ENCODE measurements at places on chromosomes 12 and 14.

DNA sequence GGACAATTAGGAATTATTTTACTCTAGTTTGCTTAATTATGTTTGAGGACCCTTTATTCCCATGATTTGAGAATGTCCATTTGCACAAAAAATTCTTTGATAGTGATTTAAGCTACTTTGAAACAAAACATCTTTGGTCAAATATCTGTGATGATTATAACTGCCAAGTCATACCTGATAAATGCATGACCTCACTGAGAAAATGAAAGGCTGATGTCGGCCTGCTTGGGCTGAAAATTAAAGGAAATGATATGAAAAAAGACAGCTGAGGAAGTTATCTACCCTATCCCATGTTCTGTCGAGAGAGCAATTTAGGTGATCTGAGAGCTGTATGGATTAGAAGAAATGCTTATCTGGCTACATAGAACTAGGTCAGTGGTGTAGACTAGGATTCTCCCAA lies 43.6 kb downstream of the ATL1 start:
- no peak for DNase-seq

DNA sequence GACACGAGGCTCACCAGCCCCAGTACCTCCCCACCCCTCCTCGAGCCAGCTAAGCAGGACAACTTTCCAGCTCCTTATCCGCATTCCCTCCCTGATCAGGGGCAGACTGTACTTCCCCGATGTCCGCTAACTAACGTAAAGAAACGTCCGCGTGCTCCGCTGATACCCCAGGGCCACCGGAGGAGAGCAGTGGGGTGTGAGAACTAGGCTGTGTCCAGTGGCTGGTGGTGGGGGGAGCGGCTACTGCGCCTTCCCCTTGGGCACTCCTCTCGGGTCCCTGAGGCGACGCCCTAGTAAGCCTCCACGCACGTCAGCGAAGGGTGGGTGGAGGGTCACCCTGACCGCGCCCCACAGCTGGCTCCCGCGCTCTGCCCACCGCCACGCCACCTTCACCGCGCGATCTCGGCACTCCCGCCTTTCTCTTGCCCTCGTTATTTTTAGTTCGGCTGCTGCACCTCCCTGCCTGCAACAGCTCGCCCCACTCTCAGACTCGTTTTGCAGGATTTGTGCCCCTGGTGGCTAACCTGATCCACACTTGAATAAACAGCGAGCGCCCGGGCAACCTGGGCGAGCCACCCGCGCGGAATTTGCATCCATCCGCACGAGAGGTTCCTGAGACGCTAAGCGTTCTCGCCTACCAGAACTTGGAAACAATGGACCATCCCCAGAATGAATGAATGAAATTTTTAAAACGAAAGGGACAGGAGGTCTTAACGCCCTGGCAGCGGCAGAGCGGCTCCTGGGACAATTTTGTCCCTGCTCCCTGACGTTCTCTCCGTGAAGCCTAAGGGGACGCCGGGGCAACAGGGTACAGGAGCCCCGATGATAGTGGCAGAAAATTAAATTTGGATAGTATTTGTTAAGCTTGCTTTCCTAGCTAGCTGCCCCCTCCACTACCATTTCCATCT lies 6.9 kb upstream of the BMP4 start:
- DNase-seq: no peak

DNA sequence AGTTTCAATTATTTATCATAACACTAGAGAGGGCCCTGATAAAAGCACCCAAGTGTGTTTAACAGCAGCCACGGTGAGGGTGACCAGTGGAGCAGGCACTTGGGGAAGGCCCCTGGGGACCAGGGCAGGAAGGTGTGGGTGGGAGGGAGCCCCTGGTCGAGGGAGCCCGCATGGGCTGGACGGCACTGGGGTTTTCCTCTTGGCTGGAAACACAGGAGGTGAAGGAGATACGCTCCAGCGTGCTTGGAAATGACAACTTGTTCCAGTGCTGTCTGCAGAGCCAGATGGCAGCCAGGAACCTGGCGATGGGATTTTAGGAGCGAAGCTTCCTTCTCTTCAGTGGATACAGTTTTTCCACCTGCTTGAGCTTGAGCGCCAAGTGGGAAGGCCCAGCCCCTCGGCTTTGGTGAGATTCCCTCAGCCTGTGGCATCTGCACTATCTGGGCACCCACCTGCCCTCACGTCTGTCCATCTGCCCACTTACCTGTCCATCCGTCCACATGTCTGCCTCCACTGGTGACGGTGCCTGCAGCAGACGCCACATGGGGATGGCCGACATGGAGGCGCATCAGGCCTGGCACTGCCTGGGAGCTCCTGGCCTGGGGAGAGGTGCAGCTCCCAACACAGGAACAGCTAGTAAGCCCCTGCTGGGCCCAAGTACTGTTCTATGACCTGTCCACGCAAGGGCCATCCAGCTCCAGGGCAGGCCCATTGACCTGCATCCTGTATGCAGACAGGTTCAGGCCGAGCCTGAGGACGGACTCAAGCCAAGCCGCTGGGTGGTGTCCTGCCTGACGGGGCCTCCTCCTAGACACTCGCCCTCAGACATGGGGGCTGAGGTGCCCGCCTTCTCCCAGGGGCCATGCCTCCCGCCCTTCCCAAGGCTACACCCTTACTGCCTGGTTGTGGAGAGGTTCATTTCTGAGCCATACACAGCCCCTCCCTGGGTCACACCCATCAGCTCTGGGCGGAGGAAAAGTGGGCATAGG lies 192.2 kb upstream of the C14orf180 start:
- no peak for DNase-seq

DNA sequence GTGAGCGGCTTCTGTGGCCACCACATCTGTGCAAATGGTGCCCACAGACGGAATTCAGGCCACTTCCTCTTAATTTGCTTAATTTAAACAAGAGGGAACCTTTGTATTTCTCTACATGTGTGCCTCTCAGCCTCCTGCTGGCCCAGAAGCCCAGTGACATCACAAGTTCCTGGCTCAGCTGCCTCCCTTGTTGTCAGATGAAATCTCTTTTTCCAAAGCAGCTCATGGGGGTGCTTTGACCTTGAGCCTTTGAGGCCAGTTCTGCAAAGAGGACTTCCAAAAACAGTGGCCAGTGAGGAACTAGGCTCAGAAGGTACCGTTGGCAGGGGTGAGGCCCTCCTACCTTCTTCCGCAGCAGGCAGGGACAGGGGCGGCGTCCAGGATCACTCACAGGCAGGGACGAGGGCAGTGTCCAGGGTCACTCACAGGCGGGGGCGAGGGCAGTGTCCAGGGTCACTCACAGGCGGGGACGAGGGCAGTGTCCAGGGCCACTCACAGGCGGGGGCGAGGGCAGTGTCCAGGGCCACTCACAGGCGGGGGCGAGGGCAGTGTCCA lies 35.0 kb upstream of the GALNT9 start:
- no peak for DNase-seq

DNA sequence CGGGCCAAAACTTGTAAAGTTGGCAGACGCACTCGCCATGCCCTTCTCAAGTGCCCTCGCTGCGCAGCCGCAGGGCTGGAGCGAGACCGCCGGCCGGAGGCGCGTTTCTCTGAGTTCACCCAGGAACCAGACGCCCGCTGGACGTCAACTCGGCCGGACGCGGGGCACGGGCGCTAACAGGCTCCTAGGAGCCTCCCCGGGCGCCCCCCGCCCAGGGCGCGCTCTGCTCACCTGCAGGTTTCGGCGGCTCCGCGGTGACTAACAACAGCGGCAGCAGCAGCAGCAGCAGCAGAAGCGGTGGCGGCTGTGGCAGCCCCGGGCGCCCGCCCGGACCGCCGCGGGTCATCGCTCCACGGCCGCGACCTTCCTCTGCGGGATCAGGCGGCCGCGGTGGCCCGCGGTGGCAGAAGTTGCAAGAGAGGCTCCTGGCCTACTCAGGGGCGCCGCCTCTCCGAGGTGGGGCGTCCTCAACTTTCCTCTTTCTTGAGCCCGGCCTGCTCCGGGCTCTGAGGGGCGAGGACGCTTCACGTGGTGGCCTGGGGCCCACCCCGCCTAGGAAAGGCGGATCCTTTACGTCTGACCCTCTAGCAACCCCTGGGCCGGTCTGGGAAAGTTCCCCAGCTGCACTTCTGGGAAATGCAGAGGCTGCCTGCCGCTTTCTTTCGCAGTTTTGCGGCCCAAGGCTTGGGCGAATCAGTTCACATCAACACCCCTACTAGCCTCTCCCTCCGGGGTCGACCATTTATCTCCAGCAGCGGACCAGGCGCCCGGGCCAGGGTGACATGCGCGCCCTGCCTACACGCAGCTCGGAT lies at the start of gene PLBD1:
TSS of gene PLBD1 (minus strand) at position 533 of the 812 bp plus-strand sequence. CDS start at position 346, 187 bp downstream.
- no peak for DNase-seq

DNA sequence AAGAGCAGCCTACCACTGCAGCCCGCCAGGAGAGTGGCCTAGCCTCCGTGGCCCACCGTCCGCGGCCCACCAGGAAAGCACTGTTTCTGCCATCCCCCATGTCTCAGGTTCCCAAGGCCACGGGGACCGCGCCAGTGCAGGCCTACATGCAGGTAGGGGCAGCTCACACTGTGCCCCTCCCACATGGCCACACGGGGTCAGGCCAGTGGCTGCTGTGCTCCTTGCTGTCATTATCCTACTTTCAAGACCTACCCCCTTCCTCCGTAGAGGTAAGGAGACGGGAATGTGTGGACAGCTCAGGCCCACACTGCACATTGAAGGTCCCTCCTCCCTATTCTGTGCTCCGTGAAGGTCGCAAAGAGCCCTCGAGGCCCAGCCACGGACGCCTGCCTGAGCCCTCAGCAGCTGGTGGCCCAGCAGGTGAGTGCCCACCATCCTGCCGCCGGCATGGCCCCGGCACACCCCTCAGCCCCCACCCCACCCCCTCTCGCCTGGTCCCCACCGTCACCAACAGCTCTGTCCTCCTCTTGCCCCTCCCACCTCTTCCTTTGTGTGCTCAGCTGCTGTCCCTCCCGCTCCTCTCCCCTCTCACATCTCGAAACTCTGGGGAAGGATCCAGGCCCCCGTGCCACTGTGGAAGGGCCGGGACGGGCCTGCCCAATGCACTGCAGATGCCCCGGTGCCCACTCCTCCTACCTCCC lies 10.0 kb downstream of the DDX51 start:
- no peak for DNase-seq

DNA sequence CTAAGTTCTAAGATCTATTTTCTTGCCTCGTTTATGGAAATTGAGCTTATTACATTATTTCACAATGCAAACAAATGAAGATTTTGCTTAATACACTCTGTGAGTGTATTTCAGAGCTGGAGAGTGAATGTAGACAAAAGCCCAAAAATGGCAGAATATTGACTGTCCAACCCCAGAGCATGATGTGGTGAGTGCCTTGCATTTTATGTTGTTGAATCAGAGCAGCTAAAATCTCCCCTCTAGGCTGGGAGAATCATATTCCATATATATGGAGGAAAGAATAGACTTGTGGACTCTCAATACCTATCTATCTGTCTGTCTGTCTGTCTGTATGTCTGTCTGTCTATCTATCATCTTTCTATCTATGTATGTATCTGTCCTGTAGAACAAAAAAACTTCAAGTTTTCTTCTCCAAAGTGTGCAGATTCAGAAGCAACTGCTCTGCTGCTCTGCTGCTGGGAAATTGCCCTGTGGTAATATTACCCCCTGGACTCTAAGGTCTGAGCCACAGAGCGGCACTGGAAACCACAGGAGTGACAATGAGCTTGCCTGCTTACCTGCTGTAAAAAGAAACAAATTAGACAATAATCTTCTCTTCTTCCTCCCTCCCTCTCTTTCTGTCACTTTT lies 209.4 kb upstream of the PRICKLE1 start:
- DNase-seq: no peak

- no peak for DNase-seq
Measured at GRCh38 chr14:74507085-74507484, 13.5 kb downstream of the ISCA2 start.

DNA sequence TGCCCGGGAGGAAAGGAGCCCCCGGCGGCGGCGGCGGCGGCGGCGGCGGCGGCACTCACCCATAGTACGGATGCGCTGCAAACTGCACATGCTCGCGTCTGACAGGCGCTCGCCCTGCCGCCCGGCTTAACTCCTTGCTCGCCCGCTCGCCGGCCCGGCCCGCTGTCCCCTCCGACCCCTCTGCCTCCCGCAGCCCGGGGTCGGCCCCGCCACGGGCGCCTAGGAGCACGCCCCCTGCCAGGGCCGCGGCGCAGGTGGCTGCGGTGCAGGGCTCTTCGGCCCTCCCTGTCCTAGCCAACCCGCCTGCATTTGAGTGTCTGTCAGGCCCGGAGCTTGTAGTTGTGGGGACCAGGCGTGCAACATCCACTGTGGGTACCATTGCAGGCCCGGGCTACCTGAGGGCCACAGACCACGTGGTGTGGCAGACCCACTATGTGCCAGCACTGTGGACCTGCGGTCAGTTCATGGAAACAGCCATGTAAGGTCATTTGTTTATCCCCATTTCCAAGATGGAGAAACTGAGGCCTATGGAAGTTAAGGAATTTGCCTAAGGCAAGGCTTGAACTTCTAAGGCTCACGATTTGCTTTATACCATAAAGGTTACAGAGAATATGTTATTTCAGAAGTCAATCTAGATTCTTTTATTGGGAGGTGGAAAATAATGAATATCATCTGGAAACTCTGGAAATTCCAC lies 17.6 kb upstream of the PLEKHH1 start:
- no peak for DNase-seq

DNA sequence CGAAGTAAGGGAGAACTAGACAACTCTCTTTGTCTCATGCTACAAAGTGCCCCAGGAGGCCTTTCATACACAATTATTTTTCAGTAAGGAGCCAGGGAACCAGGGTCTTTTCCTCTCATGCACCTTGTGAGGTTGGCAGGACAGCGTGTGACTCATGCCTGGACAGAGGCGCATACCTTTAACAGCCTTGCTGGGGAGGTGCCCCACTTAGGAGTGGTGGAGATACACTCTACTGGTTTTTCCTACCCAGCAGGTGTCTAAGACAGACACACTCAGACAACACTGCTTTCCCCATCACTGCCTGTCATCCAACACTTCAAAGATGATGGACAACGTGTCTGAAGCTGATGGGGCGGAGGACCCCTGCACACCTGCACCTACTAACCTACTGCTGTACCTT lies 49.1 kb downstream of the B4GALNT3 start:
- no peak for DNase-seq

DNA sequence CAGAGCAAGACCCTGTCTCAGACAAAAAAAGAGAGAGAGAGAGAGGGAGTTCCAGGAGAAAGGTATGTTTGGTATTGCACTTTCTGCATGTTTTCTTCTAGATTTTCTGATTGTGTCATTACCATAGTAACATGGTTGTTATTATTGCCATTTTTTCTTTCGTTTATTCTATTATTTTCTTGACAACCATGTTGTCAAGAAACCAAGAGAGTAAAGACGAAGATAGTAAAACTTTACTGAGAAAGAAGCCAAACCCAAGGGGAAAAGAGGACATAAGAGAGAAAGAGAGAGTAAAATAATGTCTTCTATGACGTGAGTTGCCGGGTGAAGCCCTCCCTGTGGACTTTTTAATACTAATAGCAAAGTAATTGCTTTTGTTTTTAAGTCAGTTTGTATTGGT lies 1186.0 kb upstream of the SEL1L start:
- DNase-seq: no peak

All from epithelial cell of prostate (primary cell).